ENCODE measurements at places on chromosomes 6 and 20.

DNA sequence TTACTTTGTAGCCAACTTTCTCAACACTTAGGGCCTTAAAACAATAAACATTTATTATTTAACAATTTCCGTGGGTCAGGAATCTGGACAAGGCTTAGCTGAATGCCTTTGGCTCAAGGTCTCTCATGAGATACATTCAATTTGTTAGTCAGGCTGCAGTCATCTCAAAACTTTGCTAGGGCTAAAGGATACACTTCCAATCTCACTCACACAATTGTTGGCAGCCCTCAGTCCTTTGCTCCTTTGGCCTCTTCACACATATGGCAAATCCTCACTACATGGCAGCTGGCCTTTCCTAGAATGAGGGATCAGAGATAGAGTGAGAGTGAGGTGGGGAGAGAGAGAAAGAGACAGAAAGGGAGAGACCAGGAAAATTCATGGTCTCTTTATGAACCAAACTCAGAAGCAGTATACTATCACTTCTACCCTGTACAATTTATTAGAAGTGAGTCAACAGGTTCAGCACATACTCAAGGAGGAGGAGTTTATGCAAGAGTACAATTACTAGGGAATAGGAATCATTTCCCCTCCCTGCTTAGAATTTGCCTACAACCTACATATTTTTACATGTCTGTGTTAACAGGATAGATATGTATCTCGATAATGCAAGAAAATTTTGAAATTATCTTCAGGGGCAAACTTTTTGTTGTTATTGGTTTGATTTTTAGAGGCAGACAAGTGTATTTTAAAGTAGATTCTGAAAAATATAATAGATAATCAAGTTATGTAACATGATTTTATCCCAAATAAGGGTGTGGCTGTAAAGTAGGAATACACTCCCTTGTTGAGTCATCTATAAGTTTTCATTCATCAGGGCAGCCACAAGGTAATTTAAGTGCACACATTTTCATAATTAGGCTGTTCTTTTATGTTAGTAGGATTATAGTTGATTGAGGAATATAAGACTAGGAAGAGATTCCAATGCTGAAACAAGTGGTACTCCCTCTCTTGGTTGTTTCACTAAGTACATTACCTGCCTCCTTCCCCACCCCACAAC is 85.9 kb upstream of the HMGCLL1 start:
- DNase-seq, result no peak

- no peak for DNase-seq
Measured at GRCh38 chr6:56795466-56796195, 152.9 kb upstream of the DST start.

DNA sequence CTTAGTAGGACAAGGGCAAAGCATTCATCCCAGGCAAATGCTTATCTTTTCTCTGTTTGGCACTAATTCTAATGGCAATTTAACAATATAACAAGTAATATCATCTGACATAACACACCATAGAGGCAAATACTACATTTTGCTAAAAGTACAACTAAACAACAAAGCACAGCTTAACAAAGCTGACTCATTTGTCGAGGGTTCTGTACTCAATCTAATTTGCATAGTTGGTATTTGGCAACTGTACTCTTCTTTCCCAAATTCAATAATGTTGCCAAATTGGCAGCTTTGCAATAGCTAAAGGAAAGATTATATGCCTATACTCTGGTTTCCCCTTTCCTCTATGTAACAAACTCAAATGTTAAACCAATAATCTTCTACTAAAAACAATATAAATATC is 461.0 kb downstream of the PKHD1 start:
- no peak for DNase-seq

GRCh38 chr20:23325107-23325506 is 25.5 kb upstream of the NXT1 start:
- DNase-seq, result peak; percentile 21

GRCh38 chr6:63690221-63690620 is 54.6 kb downstream of the PHF3 start:
- DNase-seq, result no peak

DNA sequence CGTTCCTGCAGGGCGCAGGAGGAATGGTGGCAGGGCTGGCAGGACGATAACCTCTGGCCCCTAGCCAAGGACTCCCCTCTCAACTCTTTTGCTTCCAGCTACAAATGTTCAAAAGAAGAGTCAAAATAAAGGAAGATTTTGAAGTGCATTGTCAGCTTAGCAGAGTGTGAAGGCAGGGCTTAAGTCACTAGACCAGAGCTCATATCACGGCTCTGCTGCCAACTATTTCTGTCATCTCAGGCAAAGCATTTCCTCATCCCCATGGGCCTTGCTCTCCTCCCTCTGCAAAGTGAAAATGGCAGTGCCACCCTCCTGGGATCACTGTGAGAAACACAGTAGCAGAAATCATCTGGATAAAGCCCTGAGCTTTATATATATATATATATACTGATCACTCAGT is 36.7 kb downstream of the CFAP61 start:
- no peak for DNase-seq

GRCh38 chr6:25715794-25716193 is 38.7 kb upstream of the SLC17A4 start:
- no peak for DNase-seq

GRCh38 chr20:36887752-36888090 is 11.8 kb downstream of the TLDC2 start:
- no peak for DNase-seq

DNA sequence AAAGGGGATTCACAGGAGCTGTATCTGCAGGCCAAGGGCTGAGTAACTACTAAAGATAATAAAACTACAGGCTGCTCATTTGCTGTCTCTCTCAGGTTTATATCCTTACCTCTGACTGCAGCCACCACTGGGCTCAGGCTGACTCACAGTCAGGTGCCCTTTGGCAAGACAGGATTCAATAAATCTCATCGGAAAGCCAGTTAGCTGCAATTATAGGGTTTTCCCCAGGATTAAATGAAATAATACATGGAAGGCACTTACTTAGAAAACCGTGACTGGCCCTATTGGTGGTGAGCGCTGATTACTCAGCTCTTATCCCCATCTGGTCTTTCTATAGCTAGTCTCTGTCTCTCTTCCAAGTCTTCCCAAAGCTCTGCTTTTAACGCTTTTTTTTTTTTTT is 26.4 kb downstream of the RMND1 start:
- DNase-seq, result no peak

DNA sequence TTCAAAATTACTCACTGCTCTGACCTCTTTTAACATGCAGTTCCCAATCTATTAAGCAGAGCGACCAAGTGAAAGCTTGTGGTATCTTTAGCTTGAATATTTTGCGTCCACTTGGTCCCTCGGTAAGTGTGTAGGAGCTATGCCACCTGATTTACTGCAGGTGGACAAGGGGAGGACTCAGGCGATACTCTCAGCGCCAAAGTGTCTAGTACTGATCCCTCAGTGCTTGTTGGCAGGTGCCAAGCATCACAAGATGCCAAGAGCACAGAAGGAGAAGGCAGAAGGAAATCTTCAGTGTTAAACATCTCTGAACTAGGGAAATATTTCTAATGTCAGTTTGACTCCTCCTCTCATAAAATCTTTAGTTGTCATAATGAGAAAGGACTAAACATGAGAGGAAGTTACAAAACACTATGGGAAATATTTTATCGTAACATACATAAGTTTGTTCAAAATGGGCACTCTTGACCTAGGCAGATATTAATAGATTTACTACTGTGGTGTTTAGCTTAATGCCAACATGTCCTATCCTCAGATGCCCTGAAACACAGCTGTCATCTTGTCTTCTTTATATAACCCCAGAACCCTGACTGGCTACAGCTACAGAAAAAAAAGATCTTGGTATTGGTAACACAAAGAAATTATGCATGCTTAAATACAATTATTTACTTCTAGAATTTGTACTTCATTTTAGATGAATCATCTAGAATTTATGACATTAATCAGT is 19.5 kb downstream of the NHLRC1 start:
- DNase-seq, result no peak

DNA sequence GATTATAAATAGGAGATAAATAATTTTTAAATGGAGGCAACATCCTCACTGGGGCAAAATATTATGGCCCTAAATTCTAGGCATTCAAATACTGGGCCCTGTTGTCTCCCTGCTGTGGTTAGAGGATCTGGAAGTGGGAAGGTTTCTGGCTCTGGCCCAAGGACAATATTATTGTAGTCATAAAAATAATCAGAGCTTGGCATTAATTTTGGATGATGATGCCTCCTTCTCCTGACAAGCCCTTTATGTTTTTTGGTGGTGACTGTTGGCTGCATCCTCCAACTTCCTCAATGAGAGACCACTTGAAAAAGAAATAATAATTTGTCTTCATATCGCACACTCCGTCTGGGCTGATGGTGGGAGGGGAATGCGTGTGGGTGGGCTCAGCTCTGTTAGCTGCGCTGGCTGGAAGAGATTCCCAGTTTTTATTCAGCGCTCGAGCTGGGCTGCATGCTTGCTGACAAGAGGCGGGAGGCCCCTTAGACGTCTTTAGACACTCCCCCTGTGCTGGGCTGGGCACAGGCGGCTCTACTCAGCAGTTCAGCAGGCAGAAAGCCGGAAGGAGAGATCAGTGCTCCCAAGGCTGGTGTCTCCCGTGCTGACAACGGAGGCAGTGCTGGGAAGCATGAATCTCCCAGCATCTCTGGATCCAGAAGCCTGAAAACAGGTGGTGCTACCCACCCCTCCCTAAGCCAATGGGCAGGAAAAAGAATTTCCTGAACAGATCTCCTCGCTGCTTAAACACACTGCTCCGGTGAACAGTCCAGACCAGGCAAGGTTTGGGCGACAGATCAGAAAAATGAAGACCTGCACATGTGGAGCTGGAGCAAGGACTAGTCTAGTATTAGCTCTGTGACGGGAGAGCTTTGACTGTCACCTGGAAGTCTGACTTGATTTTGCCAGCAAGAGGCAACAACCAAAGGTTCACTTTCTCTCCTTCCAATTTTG is 97.7 kb downstream of the SYCP2 start:
- peak; percentile 58 for DNase-seq

DNA sequence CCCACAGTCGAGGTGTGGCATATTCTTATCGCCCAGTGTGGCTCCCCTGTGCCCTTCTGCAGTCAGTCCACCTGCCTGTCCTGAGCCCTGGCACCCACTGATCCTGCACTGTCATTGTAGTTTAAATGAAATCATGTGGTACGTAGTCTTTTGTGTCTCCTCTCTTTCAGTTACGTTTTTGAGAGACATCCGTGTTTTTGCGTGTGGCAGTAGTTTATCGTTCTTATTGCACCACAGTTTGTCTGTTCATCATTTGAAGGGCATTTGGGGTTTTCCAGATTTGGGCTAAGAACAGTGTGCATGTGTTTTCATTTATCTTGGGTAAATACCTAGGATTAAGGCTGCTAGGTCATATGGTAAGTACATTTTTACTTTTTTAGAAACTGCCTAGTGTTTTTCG is 49.3 kb downstream of the SPATA2 start:
- DNase-seq, result no peak

GRCh38 chr6:32113386-32114352 is 4.5 kb upstream of the TNXB start:
- DNase-seq, result peak; percentile 59

DNA sequence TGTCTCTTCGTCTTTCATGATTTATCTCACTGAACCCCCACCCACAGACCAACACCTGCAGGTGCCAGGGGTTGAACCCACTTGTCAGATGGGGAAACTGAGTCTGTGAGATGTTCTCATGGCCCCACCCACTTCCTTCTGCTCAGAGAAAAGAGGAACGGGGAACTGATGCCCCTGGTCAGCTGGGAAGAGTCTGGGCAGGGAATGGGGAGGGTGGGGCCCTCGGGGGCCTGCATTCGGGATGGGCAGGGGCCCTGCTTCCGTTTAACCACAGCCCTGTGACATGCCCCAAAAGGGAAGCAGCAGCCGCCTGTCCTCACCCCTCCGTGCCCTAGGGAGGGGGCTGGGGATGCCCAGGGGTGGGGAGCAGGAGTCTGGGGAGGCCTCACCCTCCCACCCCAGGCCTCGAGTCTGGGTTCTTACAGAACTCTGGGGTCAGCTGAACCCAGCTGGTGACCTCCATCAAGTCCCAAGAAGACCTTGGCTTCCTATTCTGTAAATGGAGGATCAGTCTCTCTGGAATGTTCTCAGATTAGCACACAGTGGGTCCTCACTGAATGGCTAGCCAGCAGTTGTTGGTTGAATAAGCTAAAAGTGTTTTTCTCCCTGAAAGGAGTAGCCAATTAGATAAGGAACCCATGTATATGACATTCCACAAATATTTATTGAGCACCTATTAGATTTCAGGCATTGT is 81.5 kb downstream of the CEBPB start:
- no peak for DNase-seq
